ENCODE measurements at places on chromosomes 12 and 14.

DNA sequence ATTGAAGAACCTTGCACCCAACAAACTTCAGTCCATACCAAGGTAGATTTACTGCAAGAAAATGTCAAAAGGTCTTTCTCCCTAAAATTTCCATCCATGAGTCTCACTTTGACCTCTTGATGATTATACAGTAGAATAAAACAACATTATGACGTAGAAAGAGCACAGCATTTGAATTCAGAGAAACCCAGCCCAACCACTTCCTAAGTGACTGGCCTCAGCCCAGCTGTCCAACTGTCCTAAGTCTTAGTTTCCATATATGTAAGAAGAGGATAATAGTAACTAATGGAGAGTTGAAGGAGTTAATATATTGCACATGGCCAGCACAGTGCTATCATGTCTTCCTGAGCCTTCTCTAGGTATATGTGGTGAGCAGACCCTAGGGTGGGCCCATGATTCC lies 41.0 kb upstream of the NELL2 start:
- no peak for DNase-seq

DNA sequence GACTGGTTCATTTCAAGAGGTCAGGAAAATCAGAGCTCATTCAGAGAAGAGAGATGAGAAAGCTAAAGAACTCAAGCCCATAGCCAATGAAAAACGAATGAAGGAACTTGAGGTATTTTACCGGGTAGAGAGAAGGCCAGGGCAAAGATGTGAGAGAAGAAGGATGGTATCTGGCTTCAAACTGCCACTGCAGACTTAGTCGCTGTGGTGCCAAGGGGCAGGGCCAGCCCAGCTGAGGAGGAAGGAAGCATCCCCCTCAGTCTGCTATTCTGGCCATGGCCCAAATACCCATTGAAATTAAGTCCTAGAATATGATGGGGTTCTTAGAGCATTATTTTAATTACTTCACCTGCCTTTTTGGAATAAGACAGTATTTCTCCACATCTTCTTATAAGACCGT lies 69.2 kb downstream of the ANO2 start:
- DNase-seq = no peak

- DNase-seq = no peak
Observed at GRCh38 chr14:103704708-103705107, 10.5 kb downstream of the XRCC3 start.

- DNase-seq = no peak
Observed at GRCh38 chr14:103501921-103502669, 20.5 kb downstream of the CKB start.

GRCh38 chr14:61520576-61520975 lies 174.7 kb upstream of the HIF1A start:
- DNase-seq = no peak

GRCh38 chr12:34604227-34604626 lies 581.9 kb downstream of the ALG10 start:
- DNase-seq = no peak

DNA sequence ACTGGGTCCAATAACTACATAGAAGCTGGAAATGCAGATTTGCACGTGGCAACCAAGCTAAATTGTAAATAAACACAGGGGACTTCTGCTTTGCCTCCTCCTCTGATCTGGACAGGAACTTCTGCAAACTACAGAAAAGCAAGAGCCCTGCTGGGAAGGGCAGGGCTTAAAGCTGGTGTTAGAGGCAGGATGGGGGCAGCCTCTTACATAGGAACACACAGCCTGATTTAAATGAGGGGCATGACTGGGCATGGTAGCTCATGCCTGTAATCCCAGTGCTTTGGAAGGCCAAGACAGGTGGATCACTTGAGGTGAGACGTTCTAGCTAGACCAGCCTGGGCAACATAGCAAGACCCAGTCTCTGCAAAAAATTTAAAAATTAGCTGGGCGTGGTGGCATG lies 46.7 kb downstream of the ERH start:
- no peak for DNase-seq

DNA sequence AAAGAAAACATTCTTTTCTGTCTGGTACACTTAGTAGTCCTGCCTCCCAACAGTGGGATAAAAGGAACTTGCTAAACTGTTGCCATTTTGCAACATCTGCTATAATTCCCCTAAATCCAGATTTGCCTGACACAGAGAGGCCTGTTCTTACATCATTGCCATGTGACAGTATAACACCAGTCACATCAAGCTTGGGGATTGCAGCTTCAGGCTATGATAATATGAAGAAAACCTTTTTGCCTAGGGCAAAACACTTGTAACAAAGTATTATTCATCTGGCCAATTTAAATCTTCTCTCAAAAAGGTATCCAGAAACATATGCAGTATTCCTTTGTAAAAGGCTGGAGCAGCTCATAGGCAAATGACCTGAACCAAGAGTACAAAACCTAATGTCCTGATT lies 80.9 kb upstream of the OTX2 start:
- no peak for DNase-seq

GRCh38 chr14:104486222-104486923 lies 93.2 kb upstream of the C14orf180 start:
- DNase-seq = no peak

DNA sequence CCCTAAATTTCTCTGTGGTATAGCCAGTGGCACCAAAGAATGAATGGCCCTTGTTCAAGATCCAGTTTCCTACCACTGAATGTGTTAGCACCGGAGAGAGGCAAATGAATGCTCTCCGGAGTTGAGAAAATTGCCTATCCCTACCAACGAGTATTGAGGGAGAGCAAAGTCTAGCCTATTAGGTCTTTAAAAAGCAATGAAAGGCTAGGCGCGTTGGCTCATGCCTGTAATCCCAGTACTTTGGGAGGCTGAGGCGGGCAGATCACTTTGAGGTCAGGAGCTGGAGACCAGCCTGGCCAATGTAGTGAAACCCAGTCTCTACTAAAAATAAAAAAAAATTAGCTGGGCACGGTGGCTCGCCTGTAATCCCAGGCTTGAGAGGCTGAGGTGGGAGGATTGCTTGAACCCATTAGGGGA lies 898 bp upstream of the RAB15 start:
- DNase-seq = no peak

GRCh38 chr14:84421621-84422020 lies 1108.3 kb upstream of the FLRT2 start:
- DNase-seq = no peak

DNA sequence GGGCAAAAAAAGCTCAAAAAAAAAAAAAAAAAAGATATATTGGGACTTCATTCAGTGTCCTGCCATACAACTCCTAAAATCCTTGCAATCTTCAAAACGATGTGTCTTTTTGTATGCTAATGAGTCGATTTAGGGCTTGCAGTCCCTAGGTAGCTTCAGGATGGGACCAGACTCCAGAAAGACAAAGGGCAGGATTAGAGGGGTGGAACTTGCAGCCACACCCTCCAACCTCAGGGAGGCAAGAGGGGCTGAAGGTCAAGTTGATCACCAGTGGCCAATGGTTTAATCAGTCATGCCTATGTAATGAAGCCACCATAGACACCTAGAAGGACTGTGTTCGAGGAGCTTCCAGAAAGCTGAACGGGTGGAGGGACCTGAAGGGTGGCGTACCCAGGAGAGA lies 29.3 kb downstream of the TEAD4 start:
- DNase-seq = no peak

- DNase-seq = no peak
Observed at GRCh38 chr14:93811676-93812075, 23.4 kb upstream of the PRIMA1 start.

GRCh38 chr14:42921901-42922300 lies 1315.2 kb downstream of the LRFN5 start:
- no peak for DNase-seq

DNA sequence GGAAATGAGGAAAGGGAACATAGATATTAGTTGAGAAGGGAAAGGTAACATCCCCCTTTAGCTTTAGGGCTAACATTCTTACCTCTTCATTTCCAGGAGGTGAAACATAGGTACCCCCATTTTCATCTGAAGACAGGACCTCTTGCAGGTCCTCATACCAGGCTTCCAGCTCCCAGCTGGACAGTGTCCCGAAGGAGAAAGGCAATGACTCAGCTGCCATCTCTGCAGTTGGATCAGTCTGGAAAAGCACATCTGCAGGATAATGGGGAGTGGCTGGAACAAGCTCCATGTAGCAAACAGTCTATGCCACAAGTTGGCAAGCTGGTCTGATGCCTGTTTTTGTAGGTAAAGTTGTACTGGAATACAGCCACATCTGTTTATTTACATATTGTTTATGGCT lies 3.1 kb downstream of the DDIT3 start:
- no peak for DNase-seq

DNA sequence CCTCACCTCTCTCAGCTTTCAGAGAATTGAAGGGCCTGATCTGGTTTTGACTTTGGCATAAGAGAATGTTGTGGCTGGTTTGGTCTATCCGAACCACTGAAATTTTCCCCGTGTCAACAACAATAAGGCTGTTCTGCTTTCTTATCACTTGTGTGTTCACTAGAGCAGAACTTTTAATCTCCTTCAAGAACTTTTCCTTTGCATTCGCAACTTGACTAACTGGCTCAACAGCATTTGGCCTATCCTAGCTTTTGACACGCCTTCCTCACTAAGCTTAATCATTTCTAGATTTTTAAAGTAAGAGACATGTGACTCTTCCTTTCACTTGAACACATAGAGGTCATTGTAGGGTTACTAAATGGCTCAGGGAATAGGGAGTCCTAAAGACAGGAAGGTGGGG lies 25.9 kb upstream of the EDDM3A start:
- DNase-seq = no peak

- no peak for DNase-seq
Observed at GRCh38 chr14:102120888-102121287, 18.8 kb upstream of the WDR20 start.

DNA sequence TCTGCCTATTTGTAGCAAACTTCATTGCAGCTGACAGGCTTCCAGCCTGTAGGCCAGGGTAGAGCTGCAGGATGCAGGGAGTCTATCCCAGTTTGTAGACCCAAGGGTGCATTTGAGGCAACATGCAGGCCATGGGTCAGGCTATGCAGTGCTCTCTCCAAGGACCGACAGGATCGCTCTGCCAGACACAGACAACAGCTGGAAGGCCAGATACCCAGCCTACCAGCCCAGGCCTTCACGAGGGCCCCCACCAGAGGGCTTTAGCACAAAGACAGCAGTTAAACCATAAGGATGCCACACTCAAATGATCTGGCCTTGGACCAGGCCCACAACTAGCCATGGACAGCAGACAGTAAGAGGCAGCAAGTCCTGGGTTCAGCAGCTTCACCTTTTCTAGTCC lies 10.3 kb downstream of the KCTD10 start:
- DNase-seq = no peak

- DNase-seq = no peak
Observed at GRCh38 chr12:130879781-130880389, 8.0 kb downstream of the RAN start.

DNA sequence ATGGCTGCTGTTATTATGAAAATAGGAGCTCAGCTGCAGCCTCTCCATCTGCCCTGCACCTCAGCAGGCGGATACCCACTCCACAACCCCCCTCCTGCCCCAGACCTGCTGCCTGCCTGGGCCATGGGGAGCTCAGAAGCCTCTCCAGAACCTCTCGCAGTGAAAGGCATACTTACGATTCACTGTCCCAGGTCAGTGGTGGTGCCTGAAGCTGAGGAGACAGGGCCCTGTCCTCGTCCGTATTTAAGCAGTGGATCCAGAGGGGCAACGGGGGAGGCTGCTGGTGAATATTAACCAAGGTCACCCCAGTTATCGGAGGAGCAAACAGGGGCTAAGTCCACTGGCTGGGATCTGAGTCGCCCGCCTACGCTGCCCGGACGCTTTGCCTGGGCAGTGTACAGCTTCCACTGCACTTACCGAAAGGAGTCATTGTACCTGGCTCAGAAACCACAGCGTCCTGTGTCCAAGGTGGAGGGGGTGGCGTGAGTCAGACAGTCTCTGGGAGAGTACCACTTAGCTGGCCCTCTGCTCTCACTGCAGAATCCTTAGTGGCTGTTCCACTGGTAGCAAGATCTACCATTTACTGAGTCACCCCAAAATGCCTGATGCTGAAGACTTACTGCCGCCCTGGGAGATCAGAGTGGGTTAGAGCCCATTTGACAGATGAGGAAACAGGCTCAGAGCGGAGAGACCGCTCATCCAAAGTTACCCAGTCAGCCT lies at the start of gene SERPINA1:
TSS of gene SERPINA1 (minus strand) at position 219 of the 720 bp plus-strand sequence. CDS start 5,365 bp downstream, outside the sequence.
- no peak for DNase-seq

DNA sequence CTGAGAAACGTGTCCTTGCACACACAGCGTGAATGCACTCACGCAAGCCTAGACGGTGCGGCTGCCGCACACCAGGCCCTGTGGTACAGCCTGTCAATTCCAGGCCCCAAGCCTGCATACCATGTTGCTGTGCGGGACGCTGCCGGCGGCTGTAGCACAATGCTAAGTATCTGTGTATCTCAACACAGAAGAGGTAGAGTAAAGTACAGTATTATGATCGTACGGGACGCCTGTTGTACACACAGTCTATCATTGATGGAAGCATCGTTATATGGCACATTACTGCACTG lies 45.0 kb downstream of the AMN start:
- DNase-seq = no peak

DNA sequence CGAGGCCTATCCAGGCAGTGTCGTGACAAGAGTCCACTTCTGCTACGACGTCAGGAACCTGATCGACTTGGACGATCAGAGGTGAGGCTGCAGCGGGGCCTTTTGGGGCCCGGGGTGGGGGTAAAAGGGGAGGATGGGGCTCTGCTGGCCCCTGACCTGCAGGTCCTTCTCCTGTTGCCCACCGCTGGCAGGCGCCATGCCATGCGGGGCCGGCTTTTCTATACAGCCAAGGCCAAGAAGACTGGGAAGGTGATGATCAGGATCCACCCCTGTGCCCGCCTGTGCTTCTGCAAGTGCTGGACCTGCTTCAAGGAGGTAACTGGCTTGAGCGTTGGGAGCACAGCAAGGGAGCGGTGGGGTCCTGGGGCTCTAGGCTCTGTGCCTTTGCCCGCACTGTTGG lies 31.6 kb downstream of the NGB start:
- no peak for DNase-seq

DNA sequence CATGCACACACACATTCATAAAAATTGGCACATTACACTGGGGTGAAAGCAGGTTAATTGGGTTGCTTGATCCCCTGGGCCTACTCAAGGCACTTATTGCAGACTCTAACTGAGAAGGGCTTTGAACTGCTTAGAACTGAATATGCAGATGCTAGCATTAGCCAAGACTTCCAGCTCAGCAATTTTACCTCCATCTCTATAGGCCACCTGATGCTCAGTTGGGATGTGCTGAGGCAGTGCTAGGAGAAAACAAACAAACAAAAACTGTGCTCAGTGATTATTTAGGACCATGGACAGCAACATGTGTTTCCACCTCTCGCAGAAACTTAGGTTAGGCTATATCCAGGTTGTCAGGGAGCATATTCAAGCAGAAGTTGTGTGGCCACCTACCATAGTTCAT lies 124.8 kb upstream of the WSCD2 start:
- DNase-seq = no peak

- no peak for DNase-seq
Observed at GRCh38 chr14:40197344-40197743, 765.1 kb upstream of the FBXO33 start.

DNA sequence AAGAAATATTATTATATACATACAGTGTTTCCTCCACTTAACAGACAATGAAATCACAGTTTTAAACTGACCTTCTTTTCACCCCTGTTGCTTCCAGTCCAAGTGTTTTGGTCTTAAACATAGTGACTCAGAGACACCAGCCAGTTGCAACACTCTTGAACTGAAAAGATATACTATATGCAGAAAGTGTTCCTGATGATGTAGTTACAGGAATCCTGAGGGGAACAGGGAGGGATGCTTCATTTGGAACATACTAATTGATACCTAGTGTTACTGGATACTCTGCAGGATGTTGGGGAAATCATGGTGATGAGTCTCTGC lies 420.8 kb downstream of the CCDC91 start:
- DNase-seq = no peak
